ENCODE measurements at places on chromosomes 6 and 20.

DNA sequence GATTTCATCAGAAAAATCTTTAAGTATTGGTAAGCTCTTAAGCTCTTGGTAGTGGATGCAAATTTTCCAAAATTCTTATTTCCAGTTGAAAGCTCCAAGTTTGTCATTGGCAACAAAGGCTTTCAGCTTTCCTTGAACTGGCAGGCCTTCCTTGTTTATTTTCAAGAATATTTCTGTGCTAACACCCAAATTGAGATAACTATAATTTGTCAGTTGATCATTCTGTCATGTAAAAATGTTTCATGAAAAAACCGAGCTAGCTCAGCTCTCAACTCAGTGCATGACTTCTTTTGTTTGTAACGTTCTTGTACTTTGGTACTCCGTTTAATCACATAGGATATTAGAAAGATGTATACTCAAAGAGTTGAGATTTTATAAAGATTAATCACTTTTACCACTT is 38.9 kb upstream of the CALHM6 start:
- DNase-seq: no peak

GRCh38 chr20:24017458-24017755 is 28.8 kb upstream of the GGTLC1 start:
- DNase-seq: no peak

DNA sequence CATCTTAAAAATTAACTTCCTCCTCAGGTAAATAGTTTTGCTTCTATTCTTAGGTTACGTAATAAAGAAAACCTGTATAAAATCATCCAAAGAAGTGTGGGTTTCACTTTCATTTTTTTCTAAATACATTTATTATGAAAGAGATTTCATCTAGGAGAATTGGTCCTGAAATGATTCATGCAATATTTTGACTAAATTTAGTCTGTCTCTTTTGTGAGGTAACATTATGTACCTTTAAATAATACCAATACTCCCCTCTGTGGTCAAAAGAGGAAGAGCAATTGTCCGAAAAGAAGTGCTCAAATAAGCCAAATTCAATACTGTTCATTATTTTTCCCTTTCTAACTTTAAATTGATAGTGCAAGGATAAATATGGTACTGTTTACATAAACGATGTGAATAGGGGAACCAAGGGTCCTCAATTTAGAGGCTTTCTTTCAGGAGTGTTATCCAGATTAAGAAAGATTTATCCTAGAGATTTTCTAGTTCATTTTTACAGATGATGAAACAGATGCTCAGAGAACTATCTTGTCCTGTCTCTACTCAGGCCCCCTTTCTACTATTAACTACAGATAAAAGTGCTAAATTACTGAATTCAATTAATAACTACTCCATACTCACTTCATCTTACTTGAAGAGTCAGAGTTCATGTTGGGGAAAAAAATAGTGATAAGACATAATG is 26.2 kb downstream of the CYP39A1 start:
- peak; percentile 20 for DNase-seq

DNA sequence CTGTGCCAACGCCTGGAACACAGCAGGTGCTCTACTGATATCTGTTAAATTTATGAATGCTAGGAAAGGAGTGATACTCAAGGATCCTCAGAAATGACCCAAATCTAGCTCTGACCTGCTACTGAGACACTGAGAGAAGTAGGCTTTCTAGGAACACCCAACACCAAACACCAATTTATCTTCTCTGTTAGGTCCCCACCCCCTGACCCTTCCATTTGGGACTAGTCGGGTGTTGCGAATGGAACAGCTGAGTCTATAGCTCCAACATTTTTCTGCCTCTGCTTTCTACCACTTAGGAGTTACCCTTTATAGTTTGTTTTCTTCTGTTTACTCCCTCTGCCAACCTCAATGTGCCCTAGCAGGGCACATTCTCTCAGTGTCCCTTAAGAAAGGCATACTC is 24.0 kb downstream of the CPNE1 start:
- no peak for DNase-seq

DNA sequence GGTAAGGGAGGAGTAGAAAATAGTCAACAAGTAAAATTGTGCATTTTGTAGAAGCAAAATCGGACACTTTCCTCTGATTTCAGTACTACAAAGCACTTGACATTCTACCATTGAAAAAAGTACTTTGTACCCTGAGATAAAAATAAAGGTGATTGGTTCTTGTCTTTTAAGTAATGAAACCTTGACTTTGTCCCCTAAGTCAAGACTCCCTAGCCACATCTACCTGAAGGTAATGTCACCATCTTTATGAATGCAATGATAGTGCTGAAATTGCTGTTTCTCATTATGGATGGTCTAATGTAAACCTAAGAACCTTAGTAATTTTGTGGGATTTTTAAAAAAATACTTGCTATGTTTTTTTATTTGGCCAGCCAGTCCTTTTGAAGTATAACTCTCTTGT is 2.4 kb upstream of the MAN1A1 start:
- DNase-seq: no peak

All from NCI-H1105 (cell line).